ENCODE measurements at places on chromosomes 1 and 21.

- no peak for DNase-seq
Measured at GRCh38 chr21:34526241-34526617, 14.2 kb upstream of the KCNE1 start.

GRCh38 chr1:79726911-79727310, 720.4 kb upstream of the ADGRL4 start:
- no peak for DNase-seq

DNA sequence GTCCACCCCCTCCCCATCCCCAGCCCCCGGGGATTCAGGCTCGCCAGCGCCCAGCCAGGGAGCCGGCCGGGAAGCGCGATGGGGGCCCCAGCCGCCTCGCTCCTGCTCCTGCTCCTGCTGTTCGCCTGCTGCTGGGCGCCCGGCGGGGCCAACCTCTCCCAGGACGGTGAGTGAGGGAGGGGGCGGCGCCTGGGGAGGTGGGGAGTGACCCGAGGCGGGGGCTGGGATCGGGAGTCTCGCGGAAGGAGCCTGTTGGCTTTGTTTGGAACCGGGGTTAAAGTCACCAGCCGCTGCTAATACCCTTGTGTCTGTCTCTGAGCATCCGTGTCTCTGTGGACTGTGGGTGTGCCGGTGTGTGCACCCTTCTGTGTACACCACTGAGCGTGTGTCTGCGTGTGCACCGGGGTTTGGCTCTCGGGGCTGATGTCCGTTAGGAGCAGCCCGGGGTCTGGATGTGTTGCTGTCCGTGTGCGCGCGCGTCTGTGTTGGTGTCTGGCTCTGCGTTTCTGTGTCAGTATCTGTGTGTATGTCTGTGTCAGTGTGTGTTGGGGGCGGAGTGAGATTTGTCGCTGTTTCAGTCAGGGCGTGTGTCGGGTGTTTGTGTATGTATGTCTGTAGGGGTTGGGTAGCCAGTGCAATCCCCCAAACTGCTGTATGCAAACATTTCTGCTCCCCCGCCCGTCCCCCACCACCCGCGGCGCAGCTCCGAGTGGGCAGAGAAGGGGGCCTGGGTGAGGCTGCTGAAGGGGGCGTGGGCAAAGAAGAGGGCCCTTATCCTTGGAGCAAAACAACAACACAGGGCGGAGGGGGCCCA, 480 bp downstream of the CADM3 start:
- no peak for DNase-seq

DNA sequence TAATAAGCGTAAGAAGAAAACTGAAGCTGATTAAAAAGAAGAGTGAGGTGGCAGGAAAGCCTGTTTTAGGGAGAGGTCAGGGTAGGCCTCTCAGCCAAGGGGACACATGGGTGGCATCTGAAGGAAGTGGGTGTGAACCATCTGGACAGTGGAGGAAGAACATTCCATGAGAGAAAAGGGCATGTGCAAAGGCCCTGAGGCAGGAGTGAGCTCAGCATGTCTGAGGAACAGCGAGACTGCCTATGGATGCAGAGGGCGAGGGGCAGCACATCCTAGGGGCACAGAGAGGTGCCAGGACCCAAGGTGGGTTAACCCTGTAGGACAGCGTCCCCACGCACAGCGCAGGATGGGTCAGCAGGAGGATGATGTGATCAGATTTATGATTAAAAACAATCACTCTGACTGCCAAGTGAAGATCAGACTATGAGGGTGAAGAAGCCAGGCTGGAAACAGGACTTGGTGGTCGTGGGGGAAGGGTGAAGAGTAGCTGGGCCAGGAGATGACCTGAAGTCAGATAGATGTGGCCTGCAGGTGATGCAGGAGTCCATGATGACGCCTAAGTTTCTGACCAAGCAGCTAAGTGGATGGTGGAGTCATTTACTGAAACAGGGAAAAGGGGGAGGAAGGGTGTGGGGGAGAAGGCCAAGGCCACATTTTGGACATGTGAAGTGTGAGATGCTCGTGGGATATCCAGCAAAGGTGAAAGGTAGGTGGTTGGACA, 37.9 kb downstream of the PABPC4 start:
- DNase-seq = no peak

DNA sequence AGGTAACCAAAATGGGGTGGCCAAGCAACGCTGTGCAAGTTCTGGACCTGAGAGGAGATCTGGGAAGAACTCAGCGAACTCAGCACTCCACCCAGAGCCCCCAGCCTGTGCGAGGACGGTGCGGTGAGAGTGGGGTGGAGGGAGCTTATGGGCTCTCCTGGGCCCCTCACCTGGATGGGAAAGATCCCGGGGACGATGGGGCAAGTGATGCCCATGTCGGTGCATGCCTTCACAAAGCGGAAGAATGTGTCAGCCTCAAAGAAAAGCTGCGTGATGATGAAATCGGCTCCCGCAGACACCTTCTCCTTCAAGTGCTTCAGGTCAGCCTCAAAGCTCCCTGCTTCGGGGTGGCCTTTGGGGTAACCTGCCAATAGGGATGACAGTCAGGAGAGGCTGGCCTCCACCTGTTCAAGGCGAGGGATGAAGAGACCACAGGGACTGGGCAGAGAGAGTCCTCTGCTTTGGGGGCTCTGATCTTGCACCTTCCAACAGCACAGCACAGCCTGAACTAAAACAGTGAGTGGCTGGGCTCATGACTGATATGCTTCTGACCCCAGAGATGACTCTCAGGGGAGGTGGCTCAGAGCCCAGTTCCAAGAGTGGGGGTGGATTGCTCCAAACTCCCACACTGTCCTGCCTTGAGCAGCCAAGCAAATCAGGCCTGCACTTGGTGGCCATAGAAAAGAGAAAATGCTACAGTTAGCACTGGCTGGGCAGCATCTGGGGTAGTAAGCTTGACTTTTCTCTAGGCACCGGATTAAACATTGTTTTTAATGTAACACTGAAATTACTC, 9.5 kb downstream of the MTHFR start:
- no peak for DNase-seq
